ENCODE measurements at places on chromosomes 6 and 20.

DNA sequence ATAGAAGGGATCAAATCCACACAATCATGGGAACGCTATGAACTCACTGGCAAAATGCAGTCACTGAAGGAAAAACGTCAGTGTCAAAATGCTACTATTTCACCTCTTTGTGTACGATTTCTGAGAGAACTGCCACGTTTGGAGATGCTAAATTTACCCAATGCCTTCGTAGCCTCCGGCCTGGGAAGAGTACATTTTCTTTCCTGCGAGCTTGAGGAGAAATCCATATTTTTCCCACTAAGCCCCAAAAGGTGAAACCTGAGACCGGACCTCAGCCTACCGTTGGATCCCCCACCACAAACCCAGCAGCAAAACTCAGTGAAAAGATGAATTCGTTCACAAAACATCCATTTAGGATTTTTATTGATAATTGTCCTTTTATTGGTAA is 131.7 kb downstream of the GPX5 start:
- no peak for DNase-seq

- no peak for DNase-seq
Measured at GRCh38 chr6:17851720-17852161, 135.7 kb downstream of the KIF13A start.

DNA sequence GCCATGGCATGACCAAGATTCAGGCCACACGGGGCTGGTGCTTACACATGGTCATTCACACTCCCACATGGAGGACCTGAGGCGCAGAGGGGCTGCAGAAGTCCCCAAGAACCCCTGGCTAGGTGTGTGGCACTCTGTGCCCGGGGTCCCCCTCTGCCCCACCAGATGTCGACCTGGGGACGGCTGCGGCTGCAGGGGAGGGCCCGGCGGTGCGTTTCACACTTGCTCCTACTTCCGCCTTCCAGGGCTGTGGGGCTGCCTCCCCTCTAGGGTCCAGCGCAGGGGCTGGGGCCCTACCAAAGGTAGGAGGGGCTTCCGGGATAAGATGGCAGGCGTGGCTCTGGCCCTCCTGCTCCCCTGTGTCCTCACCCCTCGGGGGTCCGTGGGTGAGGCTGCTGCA is 81.1 kb upstream of the SLCO4A1 start:
- DNase-seq = no peak

- DNase-seq = no peak
Measured at GRCh38 chr6:153436351-153436750, 305.3 kb upstream of the RGS17 start.

- no peak for DNase-seq
Measured at GRCh38 chr6:133730881-133731280, 158.0 kb upstream of the TCF21 start.

GRCh38 chr20:58568483-58569240 is 53.5 kb upstream of the APCDD1L start:
- no peak for DNase-seq

GRCh38 chr6:4282926-4283325 is 147.6 kb upstream of the ECI2 start:
- no peak for DNase-seq

Measured in NCI-H1092 treated with DMSO at 0.1 percent for 48 hours (cell line).